ENCODE measurements at places on chromosomes 12 and 14. TPM values are rescaled to one million over a fixed set of nuclear protein-coding genes. Genes with fewer than 3 reads are reported as not detected.

The SCFD1 gene
- 147 TPM for total RNA-seq

The CLEC9A gene
- total RNA-seq: not detected

The PRICKLE1 gene
- total RNA-seq: 19.0 TPM

The CHGA gene
- total RNA-seq: 26.8 TPM

The OTX2 gene
- 24.6 TPM for total RNA-seq

The BCL2L2 gene
- total RNA-seq: 17.2 TPM

The CLEC4D gene
- not detected for total RNA-seq

The GCN1 gene
- total RNA-seq: 73.6 TPM

The SLC25A47 gene
- total RNA-seq: not detected

The PRH2 gene
- 0.64 TPM for total RNA-seq

The RNASE2 gene
- not detected for total RNA-seq

The PDE3A gene
- 20.6 TPM for total RNA-seq

The MIPOL1 gene
- 31.0 TPM for total RNA-seq

The EML1 gene
- 26.8 TPM for total RNA-seq

The SYNDIG1L gene
- total RNA-seq: 0.73 TPM

The KLRC1 gene
- not detected for total RNA-seq

The OR4K1 gene
- total RNA-seq: not detected

The HEBP1 gene
- total RNA-seq: 4.5 TPM

The NPFF gene
- total RNA-seq: not detected

The POTEG gene
- not detected for total RNA-seq

The P2RX2 gene
- not detected for total RNA-seq

The KCNK10 gene
- total RNA-seq: 23.4 TPM

The IRAK4 gene
- 8.3 TPM for total RNA-seq

The SOAT2 gene
- total RNA-seq: 0.27 TPM

The ERH gene
- 127 TPM for total RNA-seq

The BRF1 gene
- 70.0 TPM for total RNA-seq

The TAC3 gene
- total RNA-seq: not detected

The RTN1 gene
- total RNA-seq: 527 TPM

The POLE2 gene
- total RNA-seq: 18.8 TPM

The HOXC10 gene
- not detected for total RNA-seq

The FAIM2 gene
- total RNA-seq: 14.1 TPM

The RNASE13 gene
- not detected for total RNA-seq

The SOX5 gene
- total RNA-seq: 47.7 TPM

The INHBC gene
- total RNA-seq: not detected

The ZNF891 gene
- 17.6 TPM for total RNA-seq

The CREBL2 gene
- total RNA-seq: 30.8 TPM

The RD3L gene
- not detected for total RNA-seq
